Left ventricle myocardium superior (tissue), 1 donor: ENCODE measurements at places on chromosomes 7 and 10. TPM values are rescaled to one million over a fixed set of nuclear protein-coding genes. Genes with fewer than 3 reads are reported as not detected.

- no peak for DNase-seq
These were observed 15.3 kb upstream of the PAX2 start for GRCh38 chr10:100729862-100730724.

GRCh38 chr7:49513911-49514310, 259.5 kb upstream of the VWC2 start:
- DNase-seq: no peak

GRCh38 chr7:66953044-66953427, 32.0 kb downstream of the TMEM248 start:
- no peak for DNase-seq

Gene C10orf67
- 0.62 TPM for total RNA-seq
